Activated naive CD8-positive, alpha-beta T cell treated with anti-CD3 and anti-CD28 coated beads for 36 hours (primary cell): ENCODE measurements at places on chromosomes 2 and 18.

DNA sequence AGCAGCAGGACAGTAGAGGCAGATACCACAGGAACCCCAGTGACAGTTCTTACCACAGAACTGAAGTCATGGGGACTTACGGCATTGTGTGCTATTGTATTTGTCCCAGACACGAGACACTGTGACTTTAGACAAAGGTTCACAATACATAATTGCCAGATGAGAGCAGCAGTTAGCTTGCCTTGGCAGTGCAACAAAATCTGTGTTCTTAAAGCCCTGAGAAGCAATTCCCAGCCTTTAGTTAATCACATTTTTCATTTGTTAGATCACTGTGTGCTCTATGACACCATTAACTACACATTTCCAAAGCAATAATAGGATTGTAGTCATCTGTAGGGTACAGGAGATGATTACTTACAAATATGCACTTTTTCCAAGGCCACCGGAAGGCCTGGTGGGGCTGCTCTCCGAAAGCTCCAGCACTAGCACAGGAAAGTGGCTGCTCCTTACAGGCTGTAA is 97.5 kb upstream of the LDLRAD4 start:
- H3K36me3 ChIP-seq, result peaks cover 5% of the 10 kb centered on the region
- H3K27me3 ChIP-seq, result no peaks in the 10 kb centered on the region
- no peak overlapping the region for H3K27ac ChIP-seq

DNA sequence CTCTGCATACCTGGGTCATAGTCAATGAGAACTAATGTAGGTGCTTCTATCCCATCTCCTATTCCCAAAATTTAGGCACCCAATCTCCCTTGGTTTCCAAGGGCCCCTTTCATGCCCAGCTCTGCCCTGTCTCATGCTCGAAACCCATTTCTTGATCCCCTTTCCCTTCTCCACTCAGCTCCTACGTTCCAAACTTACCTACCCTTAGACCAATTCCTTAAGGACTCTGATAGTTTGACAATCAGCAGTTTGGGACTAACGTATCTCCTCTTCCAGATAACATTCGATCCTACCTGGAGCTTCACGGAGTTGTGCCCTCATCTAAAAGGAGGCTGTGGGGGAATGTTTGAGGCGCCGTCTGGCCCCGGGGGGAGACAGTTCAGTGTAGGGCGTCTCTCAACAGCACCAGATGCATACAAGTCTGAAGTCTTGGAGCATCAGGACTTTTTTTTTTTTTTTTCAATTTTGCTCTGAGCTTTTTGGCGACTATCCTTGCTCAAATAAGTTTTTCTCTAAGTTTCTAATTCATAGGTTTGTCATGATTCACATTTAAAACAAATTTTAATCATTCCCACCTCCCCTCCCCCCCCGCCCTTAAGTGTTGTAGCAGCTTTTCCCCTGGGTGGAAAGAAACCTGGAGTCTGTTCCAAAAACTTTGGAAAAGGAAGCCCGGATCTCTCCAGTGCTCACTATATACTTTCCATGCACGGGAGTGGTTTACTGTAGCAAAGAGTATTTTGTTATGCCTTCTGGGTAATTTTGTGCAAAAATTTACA is 141.2 kb upstream of the LGALSL start:
- no peak for DNase-seq
- H3K27me3 ChIP-seq, result no peaks in the 10 kb centered on the region
- peaks cover 3% of the 10 kb centered on the region for H3K4me1 ChIP-seq
- no peaks in the 10 kb centered on the region for H3K36me3 ChIP-seq

- H3K27me3 ChIP-seq, result peaks cover 16% of the 10 kb centered on the region
- H3K36me3 ChIP-seq, result no peaks in the 10 kb centered on the region
- no peak overlapping the region for H3K4me3 ChIP-seq
Observed at GRCh38 chr2:21067125-21067524, 23.3 kb upstream of the APOB start.

DNA sequence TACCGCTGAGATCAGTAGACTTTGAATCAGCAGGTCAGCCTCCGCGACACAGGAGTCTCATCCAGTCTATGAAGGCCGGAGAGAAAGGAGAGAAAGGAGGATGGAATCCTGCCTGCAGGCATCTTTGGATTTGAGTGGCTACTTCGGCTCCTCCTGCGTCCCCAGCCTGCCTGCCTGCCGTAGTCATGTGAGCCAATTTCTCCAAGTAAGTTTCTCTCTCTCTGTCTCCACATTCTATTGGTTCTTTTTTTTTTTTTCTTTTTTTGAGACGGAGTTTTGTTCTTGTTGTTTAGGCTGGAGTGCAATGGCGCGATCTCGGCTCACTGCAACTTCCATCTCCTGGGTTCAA is 16.7 kb downstream of the PDCD1 start:
- no peak for DNase-seq
- H3K4me1 ChIP-seq, result peaks cover 35% of the 10 kb centered on the region
- peaks cover 13% of the 10 kb centered on the region for H3K36me3 ChIP-seq
- peak overlapping the region; percentile 38 for H3K27ac ChIP-seq
- H3K4me3 ChIP-seq, result no peak overlapping the region

GRCh38 chr2:106876699-106877098 is 9.3 kb downstream of the ST6GAL2 start:
- no peak overlapping the region for H3K27ac ChIP-seq
- no peaks in the 10 kb centered on the region for H3K4me1 ChIP-seq
- no peak overlapping the region for H3K4me3 ChIP-seq
- DNase-seq, result no peak
- no peaks in the 10 kb centered on the region for H3K36me3 ChIP-seq

DNA sequence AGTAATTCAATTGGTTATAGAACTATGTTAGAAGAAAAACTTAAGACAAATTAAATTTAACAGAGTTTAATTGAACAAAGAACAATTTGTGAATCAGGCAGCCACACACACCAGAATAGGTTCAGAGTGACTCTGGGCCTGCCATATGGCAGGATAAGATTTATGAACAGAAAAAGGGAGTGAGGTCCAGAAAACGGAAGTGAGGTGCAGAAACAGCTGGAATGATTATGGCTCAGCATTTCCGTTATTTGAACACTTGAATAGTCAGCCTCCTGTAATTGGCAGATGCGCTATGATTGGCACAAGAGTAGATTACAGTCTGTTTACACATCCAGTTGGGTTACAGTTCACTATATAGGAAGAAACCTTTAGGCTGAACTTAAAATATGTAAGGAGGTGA is 99.0 kb downstream of the MBD2 start:
- no peak overlapping the region for H3K27ac ChIP-seq
- H3K27me3 ChIP-seq, result no peaks in the 10 kb centered on the region
- H3K36me3 ChIP-seq, result no peaks in the 10 kb centered on the region

- peaks cover 4% of the 10 kb centered on the region for H3K27me3 ChIP-seq
- H3K27ac ChIP-seq, result no peak overlapping the region
Observed at GRCh38 chr2:6449343-6449742, 416.4 kb downstream of the CMPK2 start.

DNA sequence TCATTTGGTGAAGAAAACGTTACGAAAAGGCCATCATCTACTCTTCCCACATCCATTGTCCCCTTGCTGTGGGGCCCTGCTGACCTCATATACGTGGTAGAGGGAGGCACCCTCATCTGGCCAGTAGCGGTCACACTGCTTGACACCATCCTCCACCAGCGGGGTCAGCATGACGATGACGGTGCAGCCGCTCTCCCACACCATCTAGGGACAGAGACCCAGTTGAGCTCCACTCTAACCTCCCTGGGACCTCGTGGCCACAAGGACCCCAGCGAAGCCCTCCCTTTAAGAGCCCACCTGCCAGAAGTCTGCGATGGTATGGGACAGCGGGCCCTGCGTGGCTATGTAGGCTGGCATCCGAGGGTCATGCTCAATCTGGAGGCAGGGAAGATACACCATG is 13.1 kb downstream of the PTPRN start:
- DNase-seq, result no peak
- peaks cover 8% of the 10 kb centered on the region for H3K27me3 ChIP-seq
- no peaks in the 10 kb centered on the region for H3K36me3 ChIP-seq
- H3K4me1 ChIP-seq, result peaks cover 25% of the 10 kb centered on the region

DNA sequence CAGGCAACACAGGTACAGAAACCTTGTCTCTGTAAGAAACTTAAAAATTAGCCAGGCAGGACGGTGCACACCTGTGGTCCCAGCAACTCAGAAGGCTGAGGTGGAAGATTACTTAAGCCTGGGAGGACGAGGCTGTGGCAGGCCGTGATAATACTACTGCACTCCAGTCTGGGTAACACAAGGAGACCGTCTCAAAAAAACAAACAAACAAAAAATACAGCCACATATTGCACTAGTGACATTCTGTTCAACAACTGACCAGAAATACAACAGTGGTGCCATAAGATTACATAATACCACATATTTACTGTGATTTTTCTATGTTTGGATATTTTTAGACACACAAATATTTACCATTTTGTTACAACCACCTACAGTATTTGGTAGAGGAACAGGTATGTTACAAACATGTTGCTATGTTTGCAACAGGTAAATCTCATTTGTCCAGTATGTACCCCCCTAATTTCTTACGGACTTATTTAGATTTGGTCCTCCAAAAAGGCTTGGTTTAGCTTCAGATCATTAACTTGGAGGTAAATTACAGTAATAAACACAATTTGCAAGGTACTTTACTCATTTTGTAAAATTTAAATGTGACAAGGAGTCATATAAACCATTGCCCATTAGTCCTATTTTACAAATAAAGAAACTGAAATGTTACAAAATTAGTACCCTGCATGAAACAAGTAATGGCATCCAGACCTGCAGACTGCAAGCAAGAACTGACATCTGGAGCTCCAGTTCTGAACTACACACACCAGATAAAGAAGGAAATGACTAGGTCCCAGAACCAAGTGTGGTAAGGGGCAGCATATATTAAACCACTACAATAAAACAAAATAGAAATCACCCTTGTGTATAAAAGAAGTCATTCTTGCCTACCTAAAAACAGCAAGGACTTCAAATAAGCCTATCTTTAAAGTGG is 36.8 kb downstream of the TRIP12 start:
- DNase-seq, result no peak
- H3K27me3 ChIP-seq, result no peaks in the 10 kb centered on the region
- no peak overlapping the region for H3K4me3 ChIP-seq

DNA sequence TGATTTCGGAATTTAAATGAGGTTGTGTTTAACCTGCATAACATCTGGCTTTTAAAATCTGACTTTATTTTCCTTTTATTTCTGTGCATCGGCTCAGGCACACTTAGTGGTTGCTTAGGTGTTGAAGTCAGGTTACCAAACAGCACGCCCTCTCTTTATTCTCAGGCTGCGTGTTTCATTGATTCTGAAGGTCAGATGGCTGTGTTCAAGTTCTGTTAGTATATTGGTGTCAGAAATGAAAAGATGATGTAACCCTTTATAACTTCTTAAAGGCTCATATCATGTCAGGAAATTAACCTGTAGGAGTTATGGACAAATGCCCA is 246.5 kb downstream of the LDLRAD4 start:
- peaks cover 54% of the 10 kb centered on the region for H3K4me1 ChIP-seq
- H3K27me3 ChIP-seq, result no peaks in the 10 kb centered on the region
- DNase-seq, result no peak
- H3K27ac ChIP-seq, result peak overlapping the region; percentile 97
- peaks cover 51% of the 10 kb centered on the region for H3K36me3 ChIP-seq

DNA sequence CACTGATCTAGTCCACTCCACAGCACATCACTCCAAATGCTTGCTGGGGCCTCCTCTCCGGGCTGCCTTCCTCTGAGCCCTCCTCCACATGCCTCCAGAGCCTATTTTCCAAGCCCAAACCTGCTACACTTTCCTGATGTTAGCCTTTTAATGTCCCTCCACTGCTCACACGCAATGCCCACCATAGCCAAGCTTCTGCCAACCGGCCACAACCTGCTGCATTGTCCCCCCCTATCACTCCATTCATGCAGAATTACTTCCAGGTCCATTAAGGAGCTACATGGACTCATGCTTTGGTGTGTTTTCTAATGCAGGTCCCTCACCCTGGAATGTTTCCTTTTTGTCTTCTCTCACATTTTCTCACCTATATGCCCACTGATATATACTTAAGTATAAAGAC is 129.3 kb downstream of the MARCHF4 start:
- H3K4me1 ChIP-seq, result peaks cover 4% of the 10 kb centered on the region
- no peak overlapping the region for H3K4me3 ChIP-seq
- DNase-seq, result no peak
- H3K27me3 ChIP-seq, result no peaks in the 10 kb centered on the region
- H3K36me3 ChIP-seq, result no peaks in the 10 kb centered on the region

DNA sequence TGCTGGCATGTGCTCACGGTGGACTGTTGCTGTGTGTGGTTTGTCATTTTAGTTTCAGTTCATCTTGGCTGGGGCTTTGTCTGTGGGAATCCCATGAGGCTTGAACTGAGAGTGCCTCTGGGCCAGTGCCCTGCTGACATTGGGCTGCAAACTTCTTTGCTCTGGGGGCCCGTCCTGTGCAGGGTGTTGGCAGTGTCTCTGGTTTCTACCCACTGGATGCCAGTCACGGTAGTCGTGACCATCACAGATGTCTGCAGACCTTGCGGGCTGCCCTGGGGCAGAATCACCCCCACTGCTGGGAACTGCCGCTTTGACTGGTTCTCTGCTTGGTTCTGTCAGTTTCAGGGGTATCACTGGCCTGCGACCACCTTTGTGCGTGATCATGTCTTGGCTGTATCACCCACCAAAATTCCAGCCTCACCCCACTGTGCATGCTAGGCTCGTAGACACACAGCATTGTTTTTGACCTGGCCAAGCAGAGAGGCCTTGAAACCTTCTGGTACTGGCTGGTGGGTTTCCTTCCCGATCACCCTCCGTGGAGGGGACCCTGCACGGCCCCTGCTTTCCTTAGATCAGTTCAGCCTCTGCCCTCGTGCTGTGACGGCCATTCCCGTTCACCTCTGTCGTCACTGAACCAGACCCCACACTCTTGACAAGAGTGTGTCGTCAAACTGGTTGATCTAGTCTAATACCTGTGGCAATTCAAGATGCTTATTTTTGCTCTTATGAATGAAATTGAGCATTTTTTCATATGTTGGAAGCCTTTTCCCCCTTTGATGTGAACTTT is 57.6 kb downstream of the KCNG2 start:
- H3K27ac ChIP-seq, result no peak overlapping the region
- H3K4me1 ChIP-seq, result peaks cover 1% of the 10 kb centered on the region
- H3K36me3 ChIP-seq, result no peaks in the 10 kb centered on the region
- no peak overlapping the region for H3K4me3 ChIP-seq

DNA sequence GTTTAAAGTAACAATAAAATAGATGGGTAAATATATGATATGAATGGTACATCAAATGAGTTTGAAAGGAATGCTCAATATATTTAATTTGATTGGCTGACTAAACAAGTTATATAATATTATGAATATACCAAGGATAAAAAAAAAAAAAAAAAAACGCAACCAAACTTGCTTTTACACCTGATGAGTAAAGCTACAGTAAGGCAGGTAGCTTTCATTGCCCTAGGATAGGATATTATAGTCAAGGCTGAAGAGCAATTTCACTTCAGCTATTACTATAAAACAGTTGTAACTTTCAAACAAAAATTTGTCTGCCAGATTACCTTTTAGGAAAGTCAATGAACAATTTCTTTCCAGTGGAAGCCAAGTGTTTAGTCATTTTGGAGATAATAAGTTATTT is 56.8 kb upstream of the PEX13 start:
- H3K27me3 ChIP-seq, result no peaks in the 10 kb centered on the region
- H3K36me3 ChIP-seq, result peaks cover 20% of the 10 kb centered on the region
- peaks cover 22% of the 10 kb centered on the region for H3K4me1 ChIP-seq

- peaks cover 19% of the 10 kb centered on the region for H3K4me1 ChIP-seq
- H3K4me3 ChIP-seq, result peak within 1 kb of the TSS; percentile 93
- H3K27ac ChIP-seq, result peak within 1 kb of the TSS; percentile 93
- H3K27me3 ChIP-seq, result peaks cover 55% of the 10 kb centered on the region
Observed at GRCh38 chr18:657311-658000, at the start of gene TYMS. TYMS (plus strand) TSS chr18:657653; CDS start chr18:657743, 90 bp downstream.
